HFFc6 (cell line): ENCODE measurements at places on chromosomes 11 and 22. TPM values are rescaled to one million over a fixed set of nuclear protein-coding genes. Genes with fewer than 3 reads are reported as not detected.
A peak's percentile ranks its signal among the peaks of the same experiment; 100 is the strongest.

DNA sequence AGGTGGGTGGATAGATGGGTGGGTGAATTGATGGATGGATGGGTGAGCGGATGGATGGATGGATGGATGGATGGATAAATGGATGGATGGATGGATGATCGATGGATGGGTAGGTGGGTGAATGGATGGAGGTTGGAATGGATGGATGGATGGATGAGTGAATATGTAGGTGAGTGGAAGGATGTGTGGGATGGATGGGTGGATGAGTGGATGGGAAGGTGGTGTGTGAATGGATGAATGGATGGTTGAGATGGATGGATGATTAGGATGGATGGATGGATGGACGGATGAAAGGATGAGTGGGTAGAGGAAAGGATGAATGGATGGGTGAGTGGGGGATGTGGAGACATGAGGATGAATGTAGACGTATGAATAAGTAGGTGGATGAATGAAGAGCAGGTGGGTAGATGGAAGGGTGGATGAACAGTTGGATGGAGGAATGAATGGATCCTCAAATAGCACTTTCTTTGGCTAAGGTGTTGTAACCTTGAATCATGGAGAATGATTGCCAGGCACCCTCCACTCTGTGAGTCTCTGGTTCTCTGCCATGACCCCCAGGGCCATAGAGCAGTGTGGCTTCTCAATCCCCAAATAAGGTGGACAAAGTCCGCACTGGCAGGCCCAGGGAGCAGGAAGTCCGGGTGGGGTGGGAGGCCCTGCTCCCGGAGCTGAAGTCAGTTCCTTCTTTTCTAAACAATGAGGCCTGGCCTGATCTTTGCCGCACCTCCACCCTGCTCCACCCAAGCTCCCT, 36.9 kb downstream of the IGF2 start:
- H3K27me3 ChIP-seq = peaks cover 6% of the 10 kb centered on the region
- no peak overlapping the region for H3K4me3 ChIP-seq
- H3K4me1 ChIP-seq = peaks cover 9% of the 10 kb centered on the region
- DNase-seq = no peak
- H3K27ac ChIP-seq = no peak overlapping the region
- no peaks in the 10 kb centered on the region for H3K36me3 ChIP-seq

GRCh38 chr22:47627556-47628253, 865.3 kb downstream of the TBC1D22A start:
- H3K4me1 ChIP-seq = no peaks in the 10 kb centered on the region
- peaks cover 8% of the 10 kb centered on the region; the same call in 1 of the 2 replicates for H3K36me3 ChIP-seq
- H3K27ac ChIP-seq = no peak overlapping the region
- no peak overlapping the region for H3K4me3 ChIP-seq

DNA sequence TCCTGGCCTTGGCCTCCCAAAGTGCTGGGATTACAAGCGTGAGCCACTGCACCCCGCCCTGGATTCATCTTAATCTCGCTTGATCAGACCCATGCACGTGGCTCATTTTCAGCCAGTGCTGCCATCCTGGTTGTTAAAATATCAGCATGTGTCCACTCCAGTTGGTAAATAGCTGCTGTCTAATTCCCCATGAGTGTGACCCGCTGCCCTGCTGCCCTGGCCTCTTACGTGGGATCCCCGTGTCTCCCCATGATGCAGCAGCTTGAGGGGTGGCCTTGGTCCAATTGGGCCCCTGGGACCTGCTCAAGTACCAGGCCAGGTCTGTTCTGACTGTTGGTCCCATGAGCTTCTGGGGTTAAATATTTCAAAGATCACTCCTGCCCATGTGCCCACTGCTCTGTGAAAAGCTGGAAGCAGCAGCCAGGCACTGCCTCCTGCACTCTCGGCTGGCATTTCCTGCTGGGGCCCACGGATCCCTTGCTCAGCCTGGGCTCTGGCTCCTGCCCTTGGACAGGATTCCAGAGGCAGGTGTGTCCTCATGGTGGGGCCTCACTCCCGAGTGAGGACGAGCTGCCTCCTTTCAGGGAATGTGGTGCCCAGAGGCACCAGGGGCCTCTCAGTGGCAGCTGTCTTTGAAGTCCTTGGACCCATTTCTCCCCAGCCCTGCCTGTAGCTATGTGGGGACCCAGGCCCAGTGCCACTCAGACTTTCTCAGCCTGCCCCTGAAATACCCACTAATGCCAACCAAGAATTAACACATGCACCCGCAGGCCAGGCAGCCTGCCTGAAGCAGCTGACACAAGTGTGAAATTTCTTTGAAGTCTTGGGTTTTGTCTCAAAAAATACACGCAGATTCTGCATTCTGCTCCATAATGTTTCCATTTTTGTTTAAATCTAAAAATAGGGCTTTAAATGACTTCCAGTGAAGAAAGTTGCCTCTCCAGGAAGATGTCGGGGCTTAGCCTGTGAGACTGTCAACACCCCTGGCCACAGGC, 38.1 kb upstream of the PRDM11 start:
- DNase-seq = no peak
- H3K36me3 ChIP-seq = no peaks in the 10 kb centered on the region
- H3K27me3 ChIP-seq = peaks cover 37% of the 10 kb centered on the region

DNA sequence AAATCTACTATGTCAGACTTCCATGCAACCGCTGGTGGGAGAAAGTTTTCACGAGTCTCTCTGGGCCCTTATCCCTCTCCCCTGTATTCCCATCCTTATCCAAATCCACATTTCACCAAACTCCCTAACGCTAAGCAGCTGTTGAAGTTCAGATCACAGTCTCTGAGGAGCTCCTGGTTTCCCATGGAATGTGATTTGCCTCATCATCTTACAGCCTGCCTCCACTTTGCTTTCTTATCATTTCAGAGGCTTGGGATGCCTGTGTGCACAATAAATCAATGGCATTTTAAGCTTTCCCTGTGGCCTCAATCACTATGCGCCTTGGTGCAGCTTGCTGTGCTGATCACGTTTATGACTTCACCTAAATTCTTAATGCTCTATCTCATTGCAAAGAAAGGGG, 352.4 kb upstream of the FAT3 start:
- H3K27ac ChIP-seq = no peak overlapping the region
- no peak overlapping the region for H3K4me3 ChIP-seq
- H3K36me3 ChIP-seq = no peaks in the 10 kb centered on the region
- no peak for DNase-seq

DNA sequence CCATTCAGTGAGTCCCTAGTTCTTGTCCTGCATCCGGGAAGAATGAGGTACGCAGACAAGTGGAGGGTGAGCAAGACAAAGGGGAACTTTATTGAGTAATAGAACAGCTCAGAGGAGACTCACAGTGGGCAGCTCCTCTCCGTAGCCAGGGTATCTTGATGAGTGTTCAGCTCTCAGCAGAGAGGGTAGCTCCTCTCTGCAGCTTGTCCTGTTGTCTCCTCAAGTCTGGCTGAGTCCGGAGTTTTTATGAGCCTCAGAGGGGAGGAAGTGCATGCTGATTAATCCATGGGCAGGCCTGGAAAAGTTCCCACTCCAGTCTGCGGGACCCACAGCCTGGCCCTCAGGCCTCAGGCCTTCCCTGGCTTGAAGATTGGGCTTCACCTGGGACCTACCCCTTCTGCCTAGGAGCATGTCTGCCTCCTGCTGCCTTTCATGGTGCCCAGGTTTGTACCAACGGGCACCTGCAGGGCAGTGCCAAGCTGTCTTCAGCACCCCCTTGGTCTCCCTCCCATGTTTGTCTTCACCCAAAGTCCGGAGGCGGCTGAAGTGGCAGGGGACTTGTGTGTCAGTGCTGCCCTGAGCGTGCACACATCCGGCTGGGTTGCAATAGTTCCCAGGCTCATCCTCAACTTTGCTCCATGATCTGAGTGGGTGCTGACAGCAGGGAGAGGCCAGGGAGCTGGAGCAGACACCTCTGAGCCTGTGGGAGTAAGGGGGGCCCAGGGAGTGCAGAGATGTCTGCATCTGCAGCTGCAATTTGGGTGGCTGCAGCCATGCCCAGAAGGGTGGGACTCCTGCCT, 134.2 kb downstream of the LDLRAD3 start:
- H3K4me1 ChIP-seq = peaks cover 35% of the 10 kb centered on the region
- H3K4me3 ChIP-seq = no peak overlapping the region
- H3K27me3 ChIP-seq = no peaks in the 10 kb centered on the region; the same call in 1 of the 2 replicates
- DNase-seq = no peak

DNA sequence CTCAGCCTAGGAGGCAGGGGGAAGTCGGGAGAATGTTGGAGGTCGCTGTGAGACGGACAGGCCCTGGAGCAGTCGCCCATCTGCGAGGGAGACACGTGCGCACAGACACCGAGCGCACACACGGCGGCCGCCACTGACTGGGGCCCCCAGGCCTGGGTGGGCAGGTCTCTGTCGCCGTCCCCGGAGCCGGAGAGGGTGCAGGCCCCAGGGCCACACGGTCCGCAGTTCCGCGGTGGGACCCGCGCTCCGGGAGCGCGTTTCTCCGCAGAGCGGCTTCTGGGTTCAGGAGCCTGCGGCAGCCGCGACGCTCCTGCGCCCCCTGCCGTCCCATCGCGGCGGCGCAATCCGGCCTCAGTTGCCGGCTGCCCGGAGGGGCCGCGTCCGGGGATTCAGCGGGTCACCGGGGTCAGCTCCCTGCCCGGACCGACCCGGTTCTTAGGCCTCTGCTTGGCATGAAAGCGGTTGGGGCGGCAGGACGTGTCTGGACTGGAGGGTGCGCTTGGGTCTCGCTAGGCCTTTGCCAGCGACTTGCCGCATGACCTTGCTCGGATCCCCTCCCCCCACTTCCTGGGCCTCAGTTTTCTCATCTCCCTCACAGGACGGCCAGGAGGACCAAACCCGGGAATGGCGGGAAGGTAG, 31.2 kb downstream of the PDE2A start:
- H3K27ac ChIP-seq = no peak overlapping the region
- H3K4me1 ChIP-seq = peaks cover 7% of the 10 kb centered on the region
- H3K27me3 ChIP-seq = peaks cover 6% of the 10 kb centered on the region
- no peaks in the 10 kb centered on the region for H3K36me3 ChIP-seq

- peak overlapping the region; percentile 51 for H3K27ac ChIP-seq
- DNase-seq = peak; percentile 51
- H3K4me3 ChIP-seq = peak overlapping the region; percentile 3; the same call in 1 of the 2 replicates
- H3K27me3 ChIP-seq = no peaks in the 10 kb centered on the region
- H3K36me3 ChIP-seq = no peaks in the 10 kb centered on the region
These were observed 7.7 kb upstream of the MMP12 start for GRCh38 chr11:102882389-102883024.

- no peaks in the 10 kb centered on the region; the same call in 1 of the 2 replicates for H3K36me3 ChIP-seq
- no peak for DNase-seq
- no peaks in the 10 kb centered on the region for H3K27me3 ChIP-seq
- H3K4me1 ChIP-seq = no peaks in the 10 kb centered on the region
- no peak overlapping the region for H3K27ac ChIP-seq
These were observed 37.6 kb upstream of the SEZ6L start for GRCh38 chr22:26131589-26132154.

- peak overlapping the region; percentile 50 for H3K27ac ChIP-seq
- peak overlapping the region; percentile 22; the same call in 1 of the 2 replicates for H3K4me3 ChIP-seq
- H3K36me3 ChIP-seq = peaks cover 9% of the 10 kb centered on the region; the same call in 1 of the 2 replicates
- peaks cover 63% of the 10 kb centered on the region for H3K4me1 ChIP-seq
These were observed 41.5 kb upstream of the HSPA8 start for GRCh38 chr11:123103326-123103980.

DNA sequence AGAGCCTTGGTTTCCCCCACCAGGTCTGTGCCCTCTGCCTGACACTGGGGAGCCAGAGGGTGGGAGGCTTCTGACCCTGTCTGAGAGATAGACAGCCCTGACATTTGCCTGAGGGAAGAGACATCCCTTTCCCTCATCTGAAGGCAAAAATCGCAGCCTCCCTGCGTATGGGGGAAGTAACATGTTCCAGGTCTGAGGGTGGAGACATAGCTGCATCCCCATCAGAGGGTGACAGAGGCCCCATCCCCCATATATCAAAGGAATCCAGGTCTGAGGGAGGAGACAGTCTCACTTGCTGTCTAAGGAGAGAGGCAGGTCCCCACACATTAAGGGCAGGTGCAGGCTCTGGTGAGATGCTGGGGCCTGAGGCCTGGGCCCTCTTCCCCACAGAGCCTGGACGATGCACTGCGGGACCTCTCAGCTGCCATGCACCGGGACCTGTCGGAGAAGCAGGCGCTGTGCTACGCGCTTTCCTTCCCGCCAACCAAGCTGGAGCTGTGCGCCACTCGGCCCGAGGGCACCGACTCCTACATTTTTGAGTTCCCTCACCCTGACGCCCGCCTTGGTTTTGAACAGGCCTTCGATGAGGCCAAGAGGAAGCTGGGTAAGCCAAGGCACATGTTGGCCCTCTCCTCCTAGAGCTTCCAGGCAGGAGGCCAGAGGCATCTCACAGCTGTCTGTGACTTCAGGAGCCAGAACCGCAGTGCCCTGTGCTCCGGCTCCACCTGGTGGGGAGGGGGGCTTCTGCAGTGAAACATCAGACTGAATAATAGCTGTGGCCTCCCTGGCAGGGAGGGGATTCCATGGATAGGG, 16.1 kb upstream of the RELT start:
- H3K4me1 ChIP-seq = peaks cover 17% of the 10 kb centered on the region
- H3K27ac ChIP-seq = peak overlapping the region; percentile 64
- DNase-seq = no peak
- H3K36me3 ChIP-seq = peaks cover 20% of the 10 kb centered on the region

- no peak overlapping the region for H3K4me3 ChIP-seq
- no peaks in the 10 kb centered on the region for H3K4me1 ChIP-seq
- DNase-seq = no peak
- H3K27ac ChIP-seq = no peak overlapping the region
These were observed 434.7 kb downstream of the TBC1D22A start for GRCh38 chr22:47196881-47197772.

DNA sequence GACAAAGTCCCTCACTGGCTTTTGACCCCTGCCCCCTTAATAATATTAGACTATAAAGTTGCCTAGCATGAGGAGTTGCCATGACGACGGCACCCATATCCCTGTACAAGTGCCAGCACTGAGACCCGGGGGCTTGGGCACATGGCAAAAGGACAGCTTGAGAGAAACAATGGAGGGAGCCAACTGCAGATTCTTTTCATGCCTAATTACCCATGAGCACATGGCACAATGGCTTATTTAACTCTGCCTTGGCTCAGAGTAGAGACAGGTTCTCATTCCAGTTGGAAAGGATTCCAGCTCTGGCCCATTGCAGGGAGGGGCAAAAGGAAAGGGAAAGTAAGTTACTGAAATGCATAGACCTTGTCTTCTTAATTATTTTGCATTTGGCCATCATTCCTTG, 261.2 kb upstream of the UBASH3B start:
- no peaks in the 10 kb centered on the region for H3K36me3 ChIP-seq
- no peak for DNase-seq
- H3K27ac ChIP-seq = no peak overlapping the region

The RNH1 gene
- total RNA-seq = 228 to 249 TPM (median 230 TPM) in 3 replicates

The PANX2 gene
- total RNA-seq = 1.4 to 1.7 TPM (median 1.5 TPM) in 3 replicates

The FBLN1 gene
- total RNA-seq = 199 to 342 TPM (median 236 TPM) in 3 replicates

The RAG2 gene
- total RNA-seq = not detected in 3 replicates
